HS-27A (cell line): ENCODE measurements at places on chromosomes 7 and 10.

- no peak for DNase-seq
Observed at GRCh38 chr10:6020826-6021225, 41.3 kb downstream of the IL2RA start.

DNA sequence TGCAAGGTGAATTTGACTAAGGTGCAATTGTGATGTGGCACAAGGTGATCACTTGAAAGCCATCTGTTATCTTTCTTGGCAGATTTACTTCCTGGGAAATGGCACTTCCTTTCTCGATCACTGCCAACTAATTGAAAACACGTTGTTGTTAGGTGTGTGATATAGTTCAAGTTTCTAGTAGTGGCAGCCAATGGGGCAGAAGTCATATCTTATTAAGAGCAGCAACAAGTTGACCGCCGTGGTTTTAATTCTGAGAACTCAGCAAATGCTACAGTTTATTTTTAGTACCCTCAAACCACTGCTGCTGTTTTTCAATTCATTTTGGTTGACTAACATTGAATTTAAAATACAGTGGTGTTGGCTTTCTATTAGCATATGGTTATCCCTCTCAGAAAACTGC is 1.6 kb downstream of the CHN2 start:
- no peak for DNase-seq

DNA sequence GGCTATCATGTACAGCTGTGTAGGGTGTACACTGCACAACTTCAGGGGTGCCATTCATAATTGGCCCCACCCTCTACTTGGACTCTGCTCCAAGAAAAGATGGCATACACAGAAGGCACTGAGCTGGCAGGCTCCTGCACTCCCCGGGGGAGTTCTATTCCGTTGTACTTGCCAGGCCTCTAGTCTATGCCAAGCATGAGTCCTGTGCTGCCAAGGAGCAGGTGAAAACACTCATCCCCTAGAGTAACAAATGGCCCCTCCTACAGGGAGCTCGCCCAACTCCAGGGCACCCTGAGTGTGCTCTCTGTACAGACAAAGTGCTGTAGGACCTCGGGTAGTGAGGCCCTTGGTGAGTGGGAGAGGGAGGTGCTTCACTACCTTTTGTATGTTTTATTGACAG is 127.2 kb downstream of the SLIT1 start:
- no peak for DNase-seq

GRCh38 chr7:114085592-114086501 is 167.0 kb upstream of the PPP1R3A start:
- DNase-seq, result no peak

- no peak for DNase-seq
Observed at GRCh38 chr10:88256886-88257285, 326.2 kb downstream of the RNLS start.

DNA sequence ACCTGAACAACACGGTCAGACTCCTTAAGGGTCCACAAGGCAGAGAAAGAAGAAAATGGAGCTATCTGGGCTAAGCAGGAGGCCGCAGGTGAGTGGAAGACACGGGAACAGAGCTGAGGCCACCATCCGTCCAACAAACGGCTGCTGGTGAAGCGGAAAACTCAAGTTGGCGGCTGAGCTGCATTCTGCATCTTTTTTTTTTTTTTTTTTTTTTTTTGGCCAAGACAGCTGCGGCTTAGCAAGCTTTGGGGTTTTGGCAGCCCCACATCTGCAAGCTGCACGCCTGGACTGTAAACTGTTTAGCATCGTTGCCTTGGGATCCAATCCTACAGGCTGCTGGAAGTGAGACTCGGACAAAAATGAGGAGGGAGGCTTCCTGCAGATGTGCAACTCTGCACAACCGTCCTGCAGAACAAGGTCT is 37.4 kb downstream of the RGS10 start:
- no peak for DNase-seq

GRCh38 chr10:104340641-104341040 is 2.4 kb upstream of the ITPRIP start:
- no peak for DNase-seq

DNA sequence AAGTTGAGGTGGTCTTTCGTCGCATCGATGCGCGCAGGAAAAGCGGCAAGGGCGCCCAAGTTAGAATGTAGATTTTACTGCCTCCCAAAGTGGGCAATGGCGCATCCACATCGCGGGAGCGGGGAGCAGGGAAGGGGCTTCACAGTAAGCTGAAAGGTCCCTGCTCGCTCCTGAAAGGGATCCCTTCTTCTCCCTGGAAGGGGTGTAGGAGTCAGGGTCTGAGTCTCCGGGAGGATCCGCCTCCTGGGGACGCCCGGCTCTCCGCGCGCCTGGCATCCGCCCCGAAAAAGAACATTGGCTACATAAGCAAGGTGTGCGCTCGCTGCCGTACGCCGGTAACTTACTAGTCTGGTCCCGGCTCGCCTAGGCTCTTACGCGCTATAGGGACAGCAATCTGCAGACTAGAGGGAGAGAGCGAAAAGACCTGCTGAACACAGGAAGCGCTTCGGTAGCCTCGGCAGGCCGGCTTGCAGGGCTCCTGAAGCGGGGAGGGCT is 804 bp downstream of the UNC5B start:
- DNase-seq, result no peak

DNA sequence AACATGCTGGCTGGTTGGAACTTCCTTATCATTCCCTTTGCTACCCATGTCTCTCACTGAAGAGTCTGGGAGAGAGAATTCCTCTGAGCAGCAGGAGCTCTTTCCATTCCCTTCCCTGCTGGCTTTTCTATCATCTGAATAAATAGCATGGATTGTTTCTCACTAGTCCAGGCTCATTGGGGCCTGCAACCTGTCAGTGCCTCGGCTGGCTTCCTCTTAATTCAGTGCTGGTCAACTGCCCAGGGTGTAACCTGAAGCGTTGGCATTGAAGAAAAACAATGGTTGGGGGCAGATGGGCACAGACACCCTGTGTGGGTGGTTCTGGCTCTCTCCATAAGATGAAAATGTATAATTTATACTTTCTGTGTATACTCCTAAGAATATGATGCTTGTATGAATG is 155.6 kb downstream of the ANLN start:
- no peak for DNase-seq

GRCh38 chr10:130038611-130039109 is 72.0 kb downstream of the C10orf143 start:
- no peak for DNase-seq

DNA sequence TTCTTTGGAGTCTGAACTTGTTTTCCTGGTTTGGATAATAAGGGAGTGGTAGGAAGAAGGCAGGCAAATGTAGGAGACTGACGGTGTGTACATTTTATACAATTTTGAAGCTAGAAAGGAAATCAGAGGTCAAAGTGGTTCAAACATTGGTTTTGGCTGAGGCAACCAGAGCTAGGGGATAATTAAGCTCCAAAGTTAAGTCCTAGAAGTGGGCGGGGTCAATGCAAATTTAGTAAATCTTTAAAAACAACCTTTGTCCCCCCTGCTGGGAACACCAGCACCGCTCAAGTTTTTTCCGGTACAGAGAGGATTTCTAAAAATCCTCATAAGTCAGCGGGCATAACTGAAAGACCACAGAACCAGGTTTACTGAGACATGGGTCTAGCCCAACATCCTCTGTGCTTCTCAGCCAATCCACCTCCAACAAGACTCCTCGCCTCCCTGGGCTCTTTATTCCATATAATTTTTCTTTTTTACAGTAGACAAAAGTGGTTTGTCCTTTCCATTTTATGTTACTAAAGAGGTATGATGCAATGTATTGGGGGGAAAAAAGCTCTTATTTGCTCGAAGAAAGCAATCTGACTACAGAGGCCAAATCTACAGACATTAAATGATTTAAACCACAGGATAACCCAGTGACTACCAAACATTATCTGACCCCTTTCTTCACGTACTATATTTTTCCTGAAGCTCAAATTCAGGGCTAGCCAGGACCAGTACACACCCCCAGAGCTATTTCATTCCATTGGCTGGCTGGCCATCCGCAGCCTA is 1.6 kb downstream of the GLUD1 start:
- no peak for DNase-seq

GRCh38 chr10:30309403-30309802 is 39.7 kb downstream of the MTPAP start:
- DNase-seq, result no peak

- DNase-seq, result peak; percentile 12
Observed at GRCh38 chr10:113563306-113564088, 10.6 kb downstream of the HABP2 start.

DNA sequence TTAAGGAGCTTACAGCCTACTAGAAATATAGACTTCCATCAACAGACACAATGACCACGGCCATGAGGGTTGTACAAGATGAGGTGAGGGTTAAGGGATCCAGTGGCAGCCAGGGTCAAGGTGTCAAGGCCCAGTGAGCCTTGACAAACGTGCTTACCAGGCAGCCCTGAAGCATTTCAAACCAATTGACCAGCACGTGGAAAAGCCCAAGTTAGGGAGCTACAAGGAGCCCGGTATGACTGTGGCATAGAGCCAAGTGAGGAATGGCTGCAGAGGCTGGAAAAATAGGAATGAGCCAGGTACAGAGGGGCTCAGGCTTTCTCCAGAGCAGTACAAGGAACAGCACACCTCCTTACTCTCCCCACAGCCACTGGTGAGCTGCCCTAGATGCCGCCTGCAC is 12.7 kb downstream of the AFAP1L2 start:
- no peak for DNase-seq

DNA sequence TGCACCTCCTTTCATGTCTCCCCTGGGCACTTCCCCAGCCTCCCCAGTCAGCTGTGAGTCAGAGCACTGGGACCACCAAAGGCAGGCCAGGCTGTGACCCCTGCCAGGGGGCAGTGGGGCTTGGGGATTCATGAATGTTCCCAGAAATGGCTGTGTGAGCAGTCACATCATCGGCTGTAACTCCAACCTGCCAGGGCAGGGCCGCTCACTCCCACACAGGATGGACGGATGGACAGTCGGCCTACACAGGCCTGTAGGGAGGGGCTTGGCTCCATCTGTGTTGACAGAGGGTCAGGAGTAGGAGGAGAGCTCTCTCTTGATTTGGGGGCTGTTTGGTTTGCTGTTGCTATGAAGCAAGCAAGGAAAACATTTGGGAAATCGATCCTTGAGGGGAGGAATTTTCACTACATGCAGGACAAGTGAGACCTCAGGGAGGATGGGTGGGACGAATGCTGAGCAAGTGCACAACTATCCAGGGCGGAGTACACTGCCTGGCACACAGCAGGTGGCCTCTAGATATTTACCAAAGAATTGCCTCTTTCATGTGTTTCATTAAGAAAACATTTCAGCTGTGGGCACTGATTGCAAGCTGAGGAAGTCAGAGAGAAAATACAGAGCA is 2.9 kb upstream of the IGFBP1 start:
- DNase-seq, result peak; percentile 88

GRCh38 chr10:118307859-118308258 is 34.3 kb downstream of the FAM204A start:
- no peak for DNase-seq

DNA sequence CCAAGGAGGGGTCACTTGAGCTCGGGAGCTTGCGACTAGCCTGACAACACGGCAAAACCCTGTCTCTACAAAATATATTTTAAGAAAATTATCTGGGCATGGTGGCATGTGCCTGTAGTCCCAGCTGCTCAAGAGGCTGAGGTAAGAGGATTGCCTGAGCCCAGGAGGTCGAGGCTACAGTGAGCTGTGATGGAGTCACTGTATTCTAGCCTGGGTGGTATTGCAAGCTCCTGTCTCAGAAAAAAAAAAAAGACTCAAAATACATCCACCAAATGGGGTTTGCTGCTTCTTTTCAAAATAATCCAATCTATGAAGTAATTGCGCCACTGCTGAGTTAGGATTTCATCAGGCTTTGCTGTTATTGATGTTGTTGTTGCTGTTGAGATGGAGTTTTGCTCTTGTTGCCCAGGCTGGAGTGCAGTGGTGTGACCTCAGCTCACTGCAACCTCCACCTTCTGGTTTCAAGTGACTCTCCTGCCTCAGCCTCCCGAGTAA is 11.1 kb upstream of the VIM start:
- no peak for DNase-seq

DNA sequence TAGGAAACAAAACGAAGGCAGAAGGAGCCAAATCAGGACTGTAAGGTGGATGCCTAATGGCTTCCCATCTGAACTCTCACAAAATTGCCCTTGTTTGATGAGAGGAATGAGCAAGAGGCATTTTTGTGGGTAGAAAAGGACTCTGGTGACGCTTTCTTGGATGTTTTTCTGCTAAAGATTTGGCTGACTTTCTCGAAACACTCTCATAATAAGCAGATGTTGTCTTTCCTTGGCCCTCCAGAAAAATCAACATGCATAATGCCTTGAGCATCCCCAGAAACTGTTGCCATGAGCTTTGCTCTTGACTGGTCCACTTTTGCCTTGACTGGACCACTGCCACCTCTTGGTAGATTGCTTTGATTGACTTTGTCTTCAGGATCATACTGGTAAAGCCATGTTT is 13.5 kb downstream of the PTPN12 start:
- DNase-seq, result no peak

DNA sequence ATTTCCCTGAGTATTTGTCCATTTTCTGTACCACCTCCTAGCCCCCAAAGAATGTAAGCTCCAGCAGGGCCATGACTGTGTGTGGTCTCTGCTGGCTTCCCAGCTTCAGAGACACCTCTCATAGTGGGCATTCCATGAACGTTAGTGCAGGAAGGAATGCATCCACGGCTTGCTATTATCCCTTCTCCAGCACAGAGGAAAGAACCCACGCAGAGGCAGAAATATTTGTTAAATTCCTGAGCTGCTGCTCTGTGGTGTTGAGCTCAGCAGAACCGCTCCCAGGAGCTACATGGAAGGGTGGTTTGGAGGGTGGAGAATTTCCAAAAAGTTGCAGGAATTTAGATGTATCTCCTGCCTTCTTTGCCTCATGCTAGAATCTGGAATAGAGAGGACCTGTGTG is 275.2 kb downstream of the POU6F2 start:
- no peak for DNase-seq

- no peak for DNase-seq
Observed at GRCh38 chr10:32972460-32972859, 14.4 kb upstream of the ITGB1 start.

DNA sequence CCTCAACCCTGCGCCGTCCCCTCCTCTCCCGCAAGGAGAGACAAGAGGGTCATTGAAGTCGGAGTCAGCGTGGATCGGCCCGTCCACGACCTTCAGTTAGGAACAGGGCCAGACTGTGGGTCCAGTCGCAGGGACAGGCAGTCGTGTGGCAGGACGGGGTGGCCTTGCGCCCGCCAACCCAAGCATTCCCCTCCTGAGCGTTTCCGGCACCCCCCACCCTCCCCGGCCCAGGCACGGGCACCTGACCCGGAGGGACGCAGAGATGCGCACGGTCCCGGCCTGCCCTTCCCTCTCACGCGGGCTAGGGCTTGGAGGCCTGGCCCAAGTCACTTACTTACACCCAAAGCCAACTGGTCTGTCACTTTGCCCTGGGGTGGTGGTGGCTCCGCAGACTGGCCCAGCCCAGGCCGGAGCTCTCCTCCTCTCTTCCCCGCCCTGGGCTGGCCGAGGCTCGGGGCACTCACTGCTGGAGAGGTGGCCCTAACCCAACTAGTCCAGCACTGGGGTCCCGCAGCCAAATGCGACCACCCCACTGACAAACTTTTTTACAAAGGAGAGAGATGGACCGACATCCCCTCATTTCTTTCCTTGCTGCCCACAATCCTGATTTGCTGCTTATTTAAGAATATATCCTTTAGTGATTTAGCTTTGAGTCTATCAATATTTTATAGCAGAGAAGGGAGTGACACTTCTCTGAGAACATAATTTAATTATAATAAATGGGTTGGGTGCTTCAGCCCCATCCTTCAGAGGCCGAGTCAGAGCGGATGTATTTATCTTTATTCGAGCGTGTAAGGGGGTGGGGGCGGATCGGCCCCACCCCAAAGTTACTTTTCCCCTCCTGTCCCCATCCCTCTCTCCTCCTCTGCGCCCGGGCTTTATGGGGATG is 1.2 kb upstream of the UNCX start:
- DNase-seq, result no peak

GRCh38 chr10:10785627-10786026 is 232.0 kb upstream of the CELF2 start:
- no peak for DNase-seq
